ENCODE measurements at places on chromosomes 2 and 18.

DNA sequence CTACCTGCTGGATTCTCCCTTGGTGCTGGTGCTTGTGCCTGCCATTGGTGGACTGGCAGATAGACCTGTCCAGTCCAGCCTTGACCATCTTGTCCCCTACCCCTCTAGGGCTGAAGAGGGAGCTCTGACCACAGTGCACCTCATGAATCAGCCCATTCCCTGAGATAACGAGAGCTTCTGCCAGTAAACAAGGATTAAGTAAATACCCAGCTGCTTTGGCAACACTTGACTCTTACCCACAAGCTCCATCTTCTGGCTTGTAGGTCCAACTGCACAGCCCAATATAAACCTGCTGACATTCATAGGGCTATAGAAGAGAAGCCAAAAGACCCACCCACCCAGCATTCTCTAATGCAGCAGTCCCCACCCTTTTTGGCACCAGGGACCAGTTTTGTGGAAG is 186.4 kb downstream of the PIK3C3 start:
- no peak for DNase-seq

GRCh38 chr2:233818639-233819621 is 35.4 kb downstream of the HJURP start:
- DNase-seq, result peak; percentile 7

DNA sequence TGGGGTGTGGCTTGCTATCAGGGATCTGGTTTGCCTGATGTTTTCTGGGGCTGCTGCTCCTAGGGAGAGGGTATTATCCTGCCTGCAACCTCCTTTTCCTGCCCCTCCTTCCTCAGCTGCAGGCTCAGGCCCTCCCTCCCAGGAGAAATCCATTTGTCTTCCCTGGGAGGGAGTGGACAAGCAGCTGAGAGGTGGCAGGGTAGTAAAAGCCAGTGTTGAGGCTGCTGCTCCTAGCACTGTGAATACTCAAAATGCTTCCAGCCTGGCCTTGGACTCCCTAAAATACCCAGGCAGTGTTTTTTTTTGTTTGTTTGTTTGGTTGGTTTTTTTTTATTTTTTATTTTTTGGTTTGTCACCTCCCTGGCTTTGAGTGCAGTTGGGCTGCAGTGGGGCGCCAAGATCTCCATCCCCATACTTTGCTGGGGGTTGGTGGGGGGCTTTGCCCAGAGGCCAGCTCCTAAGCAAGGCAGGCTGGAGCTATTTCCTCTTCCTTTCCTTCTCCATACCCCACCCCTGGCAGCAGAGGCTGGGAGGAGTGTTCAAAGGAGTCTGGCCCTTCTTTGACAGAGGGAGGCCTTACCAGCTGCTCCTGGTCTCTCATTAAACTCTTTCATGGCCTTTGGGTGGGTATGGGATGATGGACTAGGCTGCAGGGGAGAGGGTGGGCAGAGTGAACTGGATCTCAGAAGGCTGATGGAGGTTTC is 13.6 kb downstream of the HOXD3 start:
- DNase-seq, result no peak

GRCh38 chr2:65388596-65389390 is 43.6 kb downstream of the SPRED2 start:
- no peak for DNase-seq

- no peak for DNase-seq
These were observed 1071.3 kb upstream of the ZEB2 start for GRCh38 chr2:145591109-145591809.

GRCh38 chr2:212905640-212906201 is 245.7 kb downstream of the IKZF2 start:
- DNase-seq, result no peak

DNA sequence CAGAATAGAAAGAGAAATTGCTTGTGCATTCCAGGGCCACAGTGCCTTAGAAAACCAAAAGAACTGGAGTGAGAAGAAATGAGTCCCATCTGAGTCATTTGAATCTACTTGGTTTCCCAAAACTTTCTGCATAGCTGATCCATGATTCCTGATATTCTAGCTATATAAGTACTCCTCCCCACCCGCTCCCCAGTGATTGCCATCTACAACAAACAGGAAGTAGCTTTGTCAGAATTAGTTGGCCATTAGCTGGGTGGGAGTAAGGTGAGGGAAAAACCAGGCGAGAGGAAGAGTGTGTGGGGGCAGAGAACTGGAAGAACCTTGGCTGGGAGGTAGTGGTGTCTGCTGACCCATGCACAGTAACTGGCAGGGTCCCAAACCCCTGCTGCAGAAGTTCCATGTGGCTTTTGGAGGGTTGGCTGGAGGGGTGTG is 122.1 kb downstream of the ACAA2 start:
- peak; percentile 40 for DNase-seq

DNA sequence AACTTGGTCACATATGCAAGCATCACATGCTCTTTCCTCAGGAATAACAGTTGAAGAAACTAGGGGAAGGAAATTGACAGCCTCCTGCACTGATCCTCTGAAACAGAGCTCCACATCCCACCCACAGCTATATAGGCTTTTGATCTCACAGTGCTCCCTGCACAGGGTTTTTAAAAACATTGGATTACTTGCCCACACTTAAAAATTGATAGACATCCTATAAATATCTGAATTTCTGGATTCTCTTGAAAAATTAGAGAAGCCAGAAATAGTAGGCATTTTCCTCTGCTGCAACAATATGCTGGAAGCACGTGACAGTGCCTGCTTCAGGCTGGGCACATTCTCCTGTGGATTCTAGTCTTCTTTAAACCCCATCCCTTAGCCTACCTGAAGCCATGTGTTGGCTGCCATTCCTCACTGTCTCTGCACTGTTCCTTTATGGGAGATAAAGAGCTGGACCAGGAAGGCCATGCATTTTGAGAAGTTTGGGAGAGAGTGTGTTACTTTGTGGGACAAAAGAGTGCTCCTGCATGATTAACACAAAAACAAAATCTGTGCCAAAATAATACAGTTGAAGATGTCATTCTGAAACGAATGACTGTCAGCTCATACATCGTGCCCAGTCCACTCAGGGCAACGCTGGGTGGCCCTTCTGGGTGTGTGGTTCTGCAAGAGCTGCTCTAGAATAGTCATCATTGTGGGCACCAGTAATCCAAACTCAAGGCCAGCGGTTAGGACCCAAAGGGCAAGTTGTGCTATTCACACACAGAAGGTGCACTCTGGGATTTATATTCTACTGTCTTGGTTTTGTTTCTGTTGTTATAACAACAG is 59.8 kb downstream of the GYPC start:
- no peak for DNase-seq

- no peak for DNase-seq
These were observed 99.1 kb downstream of the SETBP1 start for GRCh38 chr18:44779753-44780292.

DNA sequence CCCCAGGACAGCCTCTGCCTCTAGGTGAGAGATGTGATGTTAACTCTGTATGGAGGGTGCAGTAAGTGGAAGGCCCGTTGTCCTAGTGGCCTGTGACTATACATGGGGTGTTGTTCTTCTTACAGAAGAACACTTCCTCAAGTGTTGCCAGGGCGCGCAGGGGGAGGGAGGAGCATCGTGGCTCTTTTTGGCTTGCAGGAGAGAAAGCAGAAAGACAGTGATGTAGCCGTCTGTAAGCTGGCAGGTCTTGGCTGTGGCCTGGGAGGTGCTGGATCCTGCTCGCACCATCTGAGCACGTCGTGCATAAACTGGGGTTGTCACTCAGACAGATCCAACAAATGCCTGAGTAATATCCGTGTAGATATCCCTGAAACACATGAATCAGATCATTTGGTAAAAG is 44.3 kb downstream of the ZNF236 start:
- no peak for DNase-seq

GRCh38 chr2:188170356-188170755 is 121.3 kb upstream of the GULP1 start:
- no peak for DNase-seq

DNA sequence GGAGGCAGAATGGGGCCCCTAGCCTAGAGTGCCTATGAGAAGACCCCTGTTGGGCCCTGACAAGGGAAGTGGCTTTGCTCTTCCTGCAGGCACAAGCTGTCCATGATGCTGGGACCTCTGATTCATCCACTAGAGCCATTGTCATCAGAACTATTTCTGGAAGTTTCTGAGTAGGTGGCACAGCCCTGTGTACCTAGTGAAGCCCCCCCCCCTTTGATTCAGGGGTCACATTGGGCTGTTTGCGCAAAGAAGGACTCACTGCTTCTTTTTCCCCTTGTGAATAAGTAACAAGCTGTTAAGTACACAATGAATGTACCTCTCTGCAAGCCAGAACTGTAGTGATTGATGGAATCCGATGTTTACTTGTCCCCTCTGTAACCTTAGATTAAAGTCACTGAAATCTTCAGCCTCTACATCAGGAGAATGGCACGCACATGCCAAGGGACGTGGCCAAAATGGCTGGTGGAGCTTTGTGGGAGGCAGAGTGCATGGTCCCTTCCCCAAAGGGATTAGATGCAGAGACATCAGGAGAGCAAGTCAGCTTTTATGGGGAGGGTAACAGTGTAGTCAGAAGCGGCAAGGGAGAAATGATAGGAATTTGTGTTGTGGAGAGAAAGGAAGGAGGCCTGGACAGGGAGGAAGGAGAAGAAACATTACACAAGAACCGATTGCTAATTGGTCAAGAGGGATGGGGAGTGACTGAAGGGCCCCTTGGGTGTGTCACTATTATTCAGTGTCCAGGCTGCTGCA is 267.6 kb upstream of the RAB12 start:
- no peak for DNase-seq

- no peak for DNase-seq
These were observed 65.2 kb upstream of the RNF152 start for GRCh38 chr18:61957801-61958516.

- no peak for DNase-seq
These were observed 281.8 kb downstream of the NCKAP5 start for GRCh38 chr2:133286326-133286922.

GRCh38 chr2:70746094-70746974 is 21.7 kb downstream of the ADD2 start:
- no peak for DNase-seq

DNA sequence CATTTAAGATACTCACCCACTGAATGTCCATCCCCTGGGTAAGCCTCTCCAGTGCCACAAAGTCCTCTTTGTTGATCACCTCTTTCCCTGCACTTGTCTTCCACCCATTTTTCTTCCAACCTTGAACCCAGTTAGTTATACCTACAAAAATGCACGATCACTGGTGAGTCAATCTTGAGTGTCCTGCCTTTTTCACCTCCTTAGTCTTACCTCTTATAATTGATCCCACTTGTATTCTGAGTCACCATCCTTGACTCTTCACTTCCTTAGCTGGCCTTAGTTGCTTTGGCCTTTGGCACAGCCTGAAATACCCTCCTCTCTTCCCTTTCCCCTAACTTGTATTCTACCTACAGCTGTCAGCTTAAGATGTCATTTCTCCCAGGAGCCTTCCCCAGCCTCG is 10.2 kb downstream of the RNASEH1 start:
- DNase-seq, result no peak

DNA sequence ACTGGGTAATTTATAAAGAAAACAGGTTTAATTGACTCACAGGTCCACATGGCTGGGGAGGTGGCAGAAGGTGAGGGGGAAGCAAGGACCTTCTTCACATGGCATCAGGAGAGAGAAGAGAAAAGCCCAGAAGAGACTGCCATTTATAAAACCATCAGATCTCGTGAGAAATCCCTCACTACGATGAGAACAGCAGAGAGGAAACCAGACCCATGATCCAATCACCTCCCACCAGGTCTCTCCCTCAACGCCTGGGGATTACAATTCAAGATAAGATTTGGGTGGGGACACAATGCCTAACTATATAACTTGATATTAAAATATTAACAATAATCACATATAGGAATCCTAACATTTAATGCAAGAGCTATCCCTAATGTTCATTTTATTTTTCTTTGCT is 31.8 kb downstream of the MEMO1 start:
- DNase-seq, result no peak

DNA sequence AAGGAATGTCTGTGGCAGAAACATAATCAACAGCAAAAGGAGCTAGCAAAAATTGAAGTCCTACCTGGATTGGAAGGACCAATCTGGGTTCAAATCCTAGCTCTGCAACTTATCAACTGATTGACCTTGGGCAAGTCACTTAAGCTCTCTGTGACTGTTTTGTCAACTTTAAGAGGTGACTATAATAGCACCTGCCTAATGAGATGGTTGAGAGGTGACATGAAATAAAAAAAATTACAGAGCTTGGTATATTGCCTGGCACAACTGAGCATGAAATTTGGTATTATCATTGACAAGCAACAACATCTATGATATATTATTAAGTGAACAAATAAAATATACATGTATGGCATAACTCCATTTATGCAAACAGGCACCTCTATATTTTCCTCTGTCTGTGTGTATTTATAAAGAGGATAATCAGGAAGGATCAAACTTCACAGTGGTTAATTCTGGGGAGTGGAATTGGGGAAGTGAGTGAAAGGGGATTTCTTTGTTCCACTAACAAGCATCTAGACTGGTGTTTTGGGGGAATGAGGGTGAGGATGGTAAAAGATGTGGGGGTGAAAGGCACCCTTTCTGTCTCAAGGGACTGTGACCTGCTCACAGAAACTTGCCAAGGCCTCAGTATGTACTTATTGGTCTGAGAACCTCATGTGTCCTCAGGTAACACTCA is 132.8 kb upstream of the SERTAD2 start:
- DNase-seq, result no peak

DNA sequence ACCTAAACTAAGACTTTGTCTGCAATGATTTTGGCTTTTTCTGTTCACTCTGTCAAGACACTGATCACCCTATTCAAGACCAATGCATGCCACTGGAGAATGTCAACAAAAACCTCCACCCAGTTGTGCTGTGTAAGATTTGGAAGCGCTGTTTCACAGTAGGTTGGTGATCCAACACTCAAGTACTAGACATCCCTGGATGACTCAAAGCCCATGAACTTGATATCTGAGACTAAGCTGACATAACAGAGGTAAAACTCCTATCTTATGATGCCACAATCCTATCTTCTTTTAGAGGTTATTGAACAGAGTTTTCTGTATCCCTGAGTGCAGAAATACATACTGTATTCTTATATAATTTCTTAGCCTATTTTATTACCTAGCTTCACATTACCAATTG is 251.3 kb upstream of the ETAA1 start:
- DNase-seq, result no peak

GRCh38 chr2:110904779-110905148 is 172.4 kb downstream of the ACOXL start:
- DNase-seq, result no peak

GRCh38 chr2:151916632-151917031 is 88.4 kb upstream of the ARL5A start:
- DNase-seq, result no peak

- no peak for DNase-seq
These were observed 19.1 kb downstream of the IL1R2 start for GRCh38 chr2:102010902-102011301.

- DNase-seq, result no peak
These were observed 40.5 kb downstream of the CYP20A1 start for GRCh38 chr2:203279288-203279687.

DNA sequence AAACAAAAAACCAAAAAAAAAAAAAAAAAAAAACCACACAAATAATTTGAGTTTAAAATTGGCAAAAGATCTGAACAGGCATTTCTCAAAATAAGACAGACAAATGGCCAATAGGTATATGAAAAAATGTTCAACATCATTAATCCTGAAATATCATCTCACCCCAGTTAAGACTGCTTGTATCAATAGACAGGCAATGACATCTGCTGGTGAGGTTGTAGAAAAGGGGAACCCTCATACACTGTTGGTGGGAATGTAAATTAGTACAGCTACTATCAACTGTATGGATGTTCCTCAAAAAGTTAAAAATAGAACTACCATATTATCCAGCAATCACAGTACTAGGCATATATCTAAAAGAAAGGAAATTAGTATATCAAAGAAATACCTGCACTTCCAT is 523.1 kb downstream of the XIRP2 start:
- DNase-seq, result no peak

GRCh38 chr2:47964277-47964676 is 58.0 kb upstream of the FBXO11 start:
- no peak for DNase-seq

GRCh38 chr18:76725445-76725844 is 96.9 kb upstream of the ZNF236 start:
- no peak for DNase-seq
